ENCODE measurements at places on chromosomes 7 and 10. TPM values are rescaled to one million over a fixed set of nuclear protein-coding genes. Genes with fewer than 3 reads are reported as not detected.

- H3K4me3 ChIP-seq, result no peak overlapping the region
- H3K36me3 ChIP-seq, result no peaks in the 10 kb centered on the region
- no peaks in the 10 kb centered on the region for H3K4me1 ChIP-seq
- no peaks in the 10 kb centered on the region for H3K27me3 ChIP-seq
- DNase-seq, result no peak
- H3K27ac ChIP-seq, result no peak overlapping the region
These were observed 97.9 kb downstream of the GAD2 start for GRCh38 chr10:26314265-26315013.

DNA sequence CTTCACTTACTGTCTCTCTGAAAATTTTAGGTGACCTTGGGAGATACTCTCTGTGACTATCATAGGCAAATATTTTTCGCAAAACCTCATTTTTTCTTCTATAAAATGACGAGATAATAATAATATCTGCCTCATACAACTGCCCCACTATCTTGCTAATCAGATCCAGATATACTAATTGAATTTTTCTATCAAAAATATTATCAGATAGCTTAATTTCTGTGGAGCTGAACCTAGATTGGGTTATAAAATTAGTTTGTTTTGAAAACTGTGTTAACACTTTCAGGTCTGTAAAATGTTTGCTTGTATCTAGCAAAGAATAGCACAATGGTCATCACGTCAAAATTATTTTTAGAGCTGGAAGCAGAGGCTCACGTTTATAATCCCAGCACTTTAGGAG lies 486.7 kb upstream of the LRRN3 start:
- no peak overlapping the region for H3K27ac ChIP-seq
- no peak for DNase-seq
- no peak overlapping the region for H3K4me3 ChIP-seq
- H3K4me1 ChIP-seq, result no peaks in the 10 kb centered on the region
- H3K36me3 ChIP-seq, result no peaks in the 10 kb centered on the region
- no peaks in the 10 kb centered on the region for H3K27me3 ChIP-seq

DNA sequence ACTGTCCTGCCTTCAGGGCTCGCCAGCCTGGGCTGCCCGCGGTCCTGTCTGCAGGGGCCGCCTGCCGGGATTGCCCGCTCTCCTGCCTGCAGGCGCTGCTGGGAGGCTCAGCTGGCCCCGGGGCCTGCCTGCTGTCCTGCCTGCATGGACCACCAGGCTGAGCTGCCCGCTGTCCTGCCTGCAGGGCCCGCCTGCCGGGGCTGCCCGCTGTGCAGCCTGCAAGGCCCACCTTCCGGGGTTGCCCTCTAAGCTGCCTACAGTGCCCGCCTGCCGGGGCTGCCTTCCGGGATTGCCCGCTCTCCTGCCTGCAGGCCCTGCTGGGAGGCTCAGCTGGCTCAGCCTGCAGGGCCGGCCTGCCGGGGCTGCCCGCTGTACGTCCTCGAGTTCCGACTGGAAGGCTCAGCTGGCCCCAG lies 164.4 kb downstream of the GLRX3 start:
- H3K27ac ChIP-seq, result peak overlapping the region; percentile 71
- no peaks in the 10 kb centered on the region for H3K36me3 ChIP-seq
- peak overlapping the region; percentile 51 for H3K4me3 ChIP-seq
- no peaks in the 10 kb centered on the region for H3K27me3 ChIP-seq

DNA sequence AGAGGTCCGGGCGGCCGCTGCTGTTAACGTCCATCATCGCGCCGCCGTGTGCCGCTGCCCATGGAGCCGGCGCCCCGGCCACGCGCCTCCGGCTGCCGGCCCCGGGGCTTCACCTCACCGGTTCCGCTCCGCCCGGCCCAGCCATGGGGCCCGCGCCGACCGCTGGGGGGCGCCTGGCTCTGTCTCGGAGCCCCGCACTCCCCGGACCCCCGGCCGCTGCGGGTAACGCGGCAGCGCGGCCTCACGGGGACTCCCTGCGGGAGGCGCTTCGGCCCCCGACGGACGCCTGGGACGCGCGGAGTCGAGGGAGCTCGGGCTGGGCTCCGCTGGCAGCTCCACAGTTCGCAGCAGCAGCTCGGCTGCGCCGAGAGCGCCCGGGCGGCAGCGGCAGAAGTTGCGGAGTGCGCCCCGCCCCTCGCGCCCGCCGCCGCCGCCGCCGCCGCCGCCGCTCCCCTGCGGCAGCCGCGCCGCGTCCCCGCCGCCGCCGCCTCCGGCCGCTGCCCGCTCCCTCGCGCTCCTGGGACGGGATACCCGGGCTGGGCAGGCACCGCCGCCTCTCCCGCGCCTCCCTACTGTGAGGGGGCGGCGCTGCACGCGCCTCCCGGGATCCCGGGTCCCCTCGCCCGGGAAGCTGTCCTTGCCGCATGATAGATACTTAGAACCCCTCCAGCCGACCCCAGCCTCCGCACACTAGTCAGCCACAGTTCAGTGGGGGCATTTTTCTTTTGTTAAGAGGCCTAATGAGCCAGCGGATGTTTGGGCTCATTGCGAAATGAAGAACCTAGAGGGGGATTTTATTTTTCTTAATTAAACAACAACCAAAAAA lies at the start of gene HTR7:
Gene HTR7, minus strand, starts transcription at position 405 of the 826 bp plus-strand sequence. Its CDS starts 368 bp downstream, at position 37.
- no peaks in the 10 kb centered on the region for H3K36me3 ChIP-seq
- peak; percentile 23 for DNase-seq
- H3K27ac ChIP-seq, result peak within 1 kb of the TSS; percentile 43
- H3K4me3 ChIP-seq, result peak within 1 kb of the TSS; percentile 65
- H3K27me3 ChIP-seq, result peaks cover 40% of the 10 kb centered on the region

GRCh38 chr10:14196113-14196512 lies 134.6 kb downstream of the FRMD4A start:
- H3K36me3 ChIP-seq, result no peaks in the 10 kb centered on the region
- no peaks in the 10 kb centered on the region for H3K4me1 ChIP-seq
- H3K4me3 ChIP-seq, result no peak overlapping the region
- no peaks in the 10 kb centered on the region for H3K27me3 ChIP-seq
- no peak overlapping the region for H3K27ac ChIP-seq

- no peaks in the 10 kb centered on the region for H3K36me3 ChIP-seq
- H3K27ac ChIP-seq, result no peak overlapping the region
- DNase-seq, result no peak
- no peaks in the 10 kb centered on the region for H3K4me1 ChIP-seq
- no peaks in the 10 kb centered on the region for H3K27me3 ChIP-seq
These were observed 94.2 kb downstream of the CUL2 start for GRCh38 chr10:34995925-34996324.

- no peak for DNase-seq
- no peak overlapping the region for H3K4me3 ChIP-seq
- peaks cover 10% of the 10 kb centered on the region for H3K27me3 ChIP-seq
- H3K27ac ChIP-seq, result no peak overlapping the region
- no peaks in the 10 kb centered on the region for H3K36me3 ChIP-seq
These were observed 34.1 kb upstream of the NUB1 start for GRCh38 chr7:151307536-151307935.

DNA sequence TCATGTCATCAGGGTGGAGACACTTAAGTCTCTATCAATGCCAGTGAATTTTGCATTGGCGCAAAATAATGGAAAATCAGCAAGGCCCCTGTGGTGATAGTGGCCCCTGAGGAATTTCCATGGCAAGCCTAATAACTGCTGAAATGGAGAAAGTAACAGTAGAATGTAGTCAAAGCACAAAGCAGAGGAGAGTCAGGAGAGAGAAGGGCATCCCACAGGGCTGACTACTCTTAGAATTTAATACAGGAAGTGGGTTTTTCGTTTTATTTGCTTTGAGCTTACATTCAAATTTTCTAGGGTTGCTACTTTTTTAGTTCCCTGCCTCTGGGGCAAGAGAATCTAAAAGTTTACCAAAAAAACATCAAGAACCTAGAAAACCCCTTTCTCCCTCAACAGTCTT lies 39.0 kb downstream of the BZW2 start:
- no peak overlapping the region for H3K4me3 ChIP-seq
- DNase-seq, result no peak
- H3K27me3 ChIP-seq, result no peaks in the 10 kb centered on the region

DNA sequence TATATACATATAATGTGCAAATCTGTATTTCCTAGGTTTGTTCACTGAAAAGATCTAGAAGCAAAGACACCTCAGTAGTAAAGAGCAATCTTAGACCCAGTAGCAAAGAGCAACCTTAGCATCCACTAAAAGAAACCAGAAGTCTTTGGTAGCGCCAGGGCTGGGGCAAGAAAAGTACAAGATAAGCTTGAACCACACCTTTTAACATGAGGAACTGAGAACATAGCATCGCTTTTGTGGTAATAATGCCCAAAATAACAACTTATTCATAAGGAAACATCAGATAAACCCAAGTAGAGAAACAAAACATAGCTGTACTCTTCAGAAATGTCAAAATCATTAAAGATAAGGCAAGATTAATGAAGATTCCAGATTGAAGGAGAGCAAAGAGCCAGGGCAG lies 173.4 kb downstream of the IMMP2L start:
- H3K27me3 ChIP-seq, result no peaks in the 10 kb centered on the region
- H3K36me3 ChIP-seq, result no peaks in the 10 kb centered on the region
- H3K4me1 ChIP-seq, result peaks cover 13% of the 10 kb centered on the region
- DNase-seq, result no peak

DNA sequence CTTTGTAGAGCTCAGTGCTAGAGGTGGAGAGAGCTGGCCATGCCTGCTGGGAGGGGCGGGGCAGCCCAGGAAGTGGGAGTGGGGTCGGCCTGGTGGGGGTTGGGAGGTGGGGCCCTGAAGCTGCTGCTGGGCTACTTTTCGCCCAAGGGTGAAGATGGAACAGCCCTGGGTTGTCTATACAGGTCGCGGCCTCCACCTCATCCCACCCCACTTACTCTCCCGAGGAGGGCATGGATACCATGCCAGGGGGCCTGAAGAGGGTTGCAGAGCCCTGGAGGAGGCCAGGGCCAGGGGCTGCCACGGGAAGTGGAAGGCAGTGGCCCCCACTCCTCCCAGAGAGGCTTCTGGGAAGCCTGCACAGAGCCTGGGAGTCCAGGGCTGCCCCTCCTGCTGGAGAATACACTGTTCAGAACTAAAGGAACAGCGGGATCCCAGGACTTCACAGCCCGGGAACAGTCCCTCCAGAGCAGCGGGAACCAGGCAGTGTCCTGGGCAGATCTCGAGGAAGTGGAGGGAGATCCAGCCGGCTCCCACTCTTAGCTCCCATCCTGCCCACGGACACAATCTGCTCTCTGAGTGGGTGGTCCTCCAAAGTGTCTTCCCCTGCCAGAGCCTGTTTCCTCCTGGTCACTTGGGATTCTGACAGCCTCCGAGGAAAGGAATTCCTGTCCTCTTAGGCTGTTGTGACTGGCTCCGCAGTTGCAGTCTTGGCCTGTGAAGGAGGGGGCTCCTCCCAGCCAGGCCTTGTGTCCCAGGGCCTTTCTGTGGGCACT lies 23.5 kb downstream of the MAT1A start:
- DNase-seq, result no peak
- no peaks in the 10 kb centered on the region for H3K4me1 ChIP-seq
- H3K4me3 ChIP-seq, result no peak overlapping the region
- H3K36me3 ChIP-seq, result no peaks in the 10 kb centered on the region
- no peaks in the 10 kb centered on the region for H3K27me3 ChIP-seq

GRCh38 chr7:55775051-55775420 lies 87.5 kb downstream of the SEPTIN14 start:
- no peaks in the 10 kb centered on the region for H3K4me1 ChIP-seq
- no peaks in the 10 kb centered on the region for H3K36me3 ChIP-seq
- no peaks in the 10 kb centered on the region for H3K27me3 ChIP-seq
- H3K4me3 ChIP-seq, result no peak overlapping the region

DNA sequence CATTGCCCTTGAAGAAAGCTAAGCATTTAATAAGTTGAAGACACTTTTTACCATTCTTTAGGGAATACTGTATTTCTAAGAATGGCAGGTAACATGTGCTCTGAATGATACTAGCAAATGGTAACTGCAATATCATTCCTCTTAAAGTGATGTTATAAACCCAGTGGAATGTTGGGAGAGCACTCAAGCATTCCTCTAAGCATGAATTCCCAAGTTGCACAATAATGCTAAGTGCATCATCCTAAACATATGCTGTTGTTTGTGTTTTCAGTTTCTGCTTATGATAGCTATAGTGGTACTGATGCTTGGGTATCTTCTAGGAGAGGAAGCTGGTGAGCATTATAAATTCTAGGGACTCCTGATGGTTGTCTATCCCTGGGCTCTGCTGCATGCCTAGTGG lies 673.9 kb downstream of the PHTF2 start:
- no peaks in the 10 kb centered on the region for H3K36me3 ChIP-seq

GRCh38 chr10:60351191-60351853 lies 38.4 kb downstream of the ANK3 start:
- DNase-seq, result no peak
- no peaks in the 10 kb centered on the region for H3K27me3 ChIP-seq
- H3K36me3 ChIP-seq, result no peaks in the 10 kb centered on the region
- no peak overlapping the region for H3K27ac ChIP-seq
- H3K4me1 ChIP-seq, result no peaks in the 10 kb centered on the region

GRCh38 chr7:33792547-33793105 lies 112.7 kb upstream of the BMPER start:
- H3K27me3 ChIP-seq, result no peaks in the 10 kb centered on the region
- H3K27ac ChIP-seq, result no peak overlapping the region
- H3K4me1 ChIP-seq, result no peaks in the 10 kb centered on the region
- H3K4me3 ChIP-seq, result no peak overlapping the region

- DNase-seq, result no peak
- no peak overlapping the region for H3K27ac ChIP-seq
- no peaks in the 10 kb centered on the region for H3K36me3 ChIP-seq
These were observed 81.6 kb upstream of the INSYN2A start for GRCh38 chr10:127278001-127278400.

- H3K27ac ChIP-seq, result no peak overlapping the region
- H3K4me3 ChIP-seq, result no peak overlapping the region
- no peaks in the 10 kb centered on the region for H3K36me3 ChIP-seq
- no peak for DNase-seq
- no peaks in the 10 kb centered on the region for H3K27me3 ChIP-seq
These were observed 14.4 kb upstream of the YWHAG start for GRCh38 chr7:76372984-76373833.

- H3K36me3 ChIP-seq, result no peaks in the 10 kb centered on the region
- H3K4me3 ChIP-seq, result no peak overlapping the region
- H3K4me1 ChIP-seq, result peaks cover 18% of the 10 kb centered on the region
- H3K27ac ChIP-seq, result no peak overlapping the region
- no peaks in the 10 kb centered on the region for H3K27me3 ChIP-seq
- no peak for DNase-seq
These were observed 179.1 kb downstream of the SFMBT2 start for GRCh38 chr10:7231509-7232414.

- H3K4me3 ChIP-seq, result no peak overlapping the region
- DNase-seq, result no peak
- H3K27me3 ChIP-seq, result no peaks in the 10 kb centered on the region
- no peak overlapping the region for H3K27ac ChIP-seq
These were observed 44.3 kb upstream of the FAM180A start for GRCh38 chr7:135792866-135793265.

HILPDA gene
- total RNA-seq, result 2.7 TPM

PLAC9 gene
- total RNA-seq, result 4.6 TPM
